ENCODE measurements at places on chromosomes 13 and 19. TPM values are rescaled to one million over a fixed set of nuclear protein-coding genes. Genes with fewer than 3 reads are reported as not detected.
A peak's percentile ranks its signal among the peaks of the same experiment; 100 is the strongest.

- no peak for DNase-seq
These were observed 59.3 kb downstream of the OXGR1 start for GRCh38 chr13:96934889-96935489.

GRCh38 chr13:36084131-36084530 lies 47.1 kb downstream of the DCLK1 start:
- DNase-seq: no peak

DNA sequence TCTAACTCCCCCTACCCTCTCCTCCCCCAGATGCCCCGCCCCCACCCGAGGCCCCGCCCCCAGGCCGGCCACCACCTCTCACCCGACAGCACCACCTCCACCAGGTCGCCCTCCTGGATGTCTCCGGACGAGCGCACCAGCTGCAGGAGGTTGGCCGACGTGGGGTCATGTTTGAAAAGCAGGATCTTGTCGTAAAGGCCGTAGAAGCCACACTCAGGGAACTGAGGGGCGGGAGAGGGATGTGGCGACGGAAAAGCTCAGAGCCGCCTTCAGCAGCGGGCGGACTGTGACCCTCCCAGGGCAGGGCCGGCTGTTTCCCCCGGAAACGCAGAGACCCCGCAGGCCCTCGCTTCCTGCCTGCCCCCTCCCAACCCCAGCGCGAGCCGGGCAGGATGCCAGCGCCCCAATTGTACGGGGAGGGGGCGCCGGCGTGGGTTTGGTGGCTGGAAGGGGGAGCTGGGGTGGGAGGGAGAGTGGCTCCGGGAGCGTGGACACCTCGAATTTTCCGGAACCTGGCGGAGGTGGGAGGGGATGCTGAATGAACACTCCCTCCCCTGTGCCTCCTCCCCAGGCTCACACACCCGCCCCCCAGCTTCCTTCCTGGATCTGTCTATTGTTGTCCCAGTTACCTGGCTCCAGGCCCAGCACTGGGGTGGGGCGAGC lies 3.0 kb downstream of the PRKD2 start:
- DNase-seq: peak; percentile 98

DNA sequence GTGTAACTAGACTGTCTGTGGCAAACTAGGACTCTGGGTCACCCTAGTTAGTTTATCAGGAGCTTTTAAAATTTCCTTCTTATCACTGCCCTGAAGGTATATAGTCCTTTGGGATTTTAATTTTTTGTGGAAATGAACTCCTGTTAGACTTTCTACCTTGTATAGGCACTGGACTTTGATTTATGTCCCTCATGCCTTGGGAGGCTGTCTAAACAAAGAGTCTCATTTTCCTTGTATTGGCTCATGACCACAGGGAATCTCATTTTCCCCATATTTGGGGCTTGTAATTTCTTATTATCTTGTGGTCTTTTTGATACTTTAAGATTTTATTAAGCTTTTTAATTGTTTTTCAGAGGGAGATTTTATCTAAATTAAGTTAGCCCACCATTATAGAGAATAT lies 21.4 kb downstream of the KCTD4 start:
- DNase-seq: no peak

DNA sequence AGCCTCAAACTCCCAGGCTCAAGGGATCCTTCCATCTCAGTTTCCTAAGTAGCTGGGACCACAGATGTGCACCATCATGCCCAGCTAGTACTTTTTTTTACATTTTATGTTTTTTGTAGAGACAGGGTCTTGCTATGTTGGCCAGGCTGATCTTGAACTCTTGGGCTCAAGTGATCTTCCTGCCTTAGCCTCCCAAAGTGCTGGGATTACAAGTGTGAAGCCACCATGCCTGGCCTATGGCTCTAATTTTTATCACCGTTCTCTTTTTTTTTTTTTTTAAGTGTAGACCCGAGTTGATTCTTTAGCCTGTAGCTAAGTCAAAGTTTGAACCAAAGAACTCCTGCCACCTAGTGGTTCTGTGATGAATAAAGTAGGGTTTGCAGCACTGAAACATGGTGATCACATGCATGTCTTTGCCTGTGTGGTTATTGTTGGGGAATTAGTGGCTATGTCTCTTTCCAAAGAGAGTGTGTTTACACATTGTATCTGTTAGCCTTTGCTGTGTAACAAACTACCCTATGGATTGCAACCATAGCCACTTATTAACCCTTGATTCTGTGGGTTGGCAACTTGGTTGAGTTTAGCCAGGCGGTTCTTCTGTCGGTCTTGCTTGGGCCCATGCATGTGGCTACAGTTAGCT lies 11.6 kb downstream of the NFILZ start:
- DNase-seq: no peak

DNA sequence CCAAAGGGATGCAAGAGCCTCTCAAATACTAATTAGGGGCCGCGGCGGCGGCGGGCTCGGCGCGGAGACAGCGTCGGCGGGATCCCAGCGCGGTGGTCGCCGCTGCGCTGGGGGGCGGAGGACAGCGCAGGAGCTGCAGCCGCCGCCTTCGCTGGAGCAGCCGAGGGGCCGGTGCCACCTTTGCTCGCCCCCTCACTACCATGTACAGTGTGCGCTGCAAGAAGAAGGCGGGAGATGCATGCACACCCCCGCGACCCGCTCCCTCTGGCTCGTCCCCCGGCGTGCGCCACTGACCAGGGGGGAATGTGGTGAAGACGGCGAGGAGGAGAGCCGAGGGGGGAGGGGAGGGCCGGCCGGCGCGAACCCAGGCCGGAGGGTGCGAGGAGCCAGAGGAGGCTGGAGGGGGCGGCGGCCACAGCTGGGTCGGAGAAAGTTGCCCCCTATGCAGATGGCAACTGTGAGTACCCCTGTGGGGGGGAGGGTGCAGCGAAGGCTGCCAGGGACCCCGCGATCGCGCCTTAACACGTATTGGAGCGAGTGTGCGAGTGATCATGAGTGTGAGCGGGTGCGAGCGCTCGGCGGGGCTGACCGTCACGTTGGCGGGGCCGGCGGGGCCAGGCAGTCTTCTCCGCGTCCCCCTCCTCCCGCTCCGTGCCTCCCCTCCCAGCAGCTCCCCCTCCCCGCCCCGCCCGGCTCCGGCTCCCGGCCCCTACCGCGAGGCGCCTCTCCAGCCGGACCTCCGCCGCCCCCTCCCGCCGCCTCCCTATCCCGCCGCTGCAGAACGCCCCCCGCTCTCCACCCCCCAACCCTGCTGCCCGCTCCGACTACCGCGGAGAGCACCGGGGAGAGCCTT lies 808 bp downstream of the SLITRK5 start:
- DNase-seq: no peak

GRCh38 chr13:28538932-28539331 lies 44.0 kb upstream of the FLT1 start:
- DNase-seq: no peak

DNA sequence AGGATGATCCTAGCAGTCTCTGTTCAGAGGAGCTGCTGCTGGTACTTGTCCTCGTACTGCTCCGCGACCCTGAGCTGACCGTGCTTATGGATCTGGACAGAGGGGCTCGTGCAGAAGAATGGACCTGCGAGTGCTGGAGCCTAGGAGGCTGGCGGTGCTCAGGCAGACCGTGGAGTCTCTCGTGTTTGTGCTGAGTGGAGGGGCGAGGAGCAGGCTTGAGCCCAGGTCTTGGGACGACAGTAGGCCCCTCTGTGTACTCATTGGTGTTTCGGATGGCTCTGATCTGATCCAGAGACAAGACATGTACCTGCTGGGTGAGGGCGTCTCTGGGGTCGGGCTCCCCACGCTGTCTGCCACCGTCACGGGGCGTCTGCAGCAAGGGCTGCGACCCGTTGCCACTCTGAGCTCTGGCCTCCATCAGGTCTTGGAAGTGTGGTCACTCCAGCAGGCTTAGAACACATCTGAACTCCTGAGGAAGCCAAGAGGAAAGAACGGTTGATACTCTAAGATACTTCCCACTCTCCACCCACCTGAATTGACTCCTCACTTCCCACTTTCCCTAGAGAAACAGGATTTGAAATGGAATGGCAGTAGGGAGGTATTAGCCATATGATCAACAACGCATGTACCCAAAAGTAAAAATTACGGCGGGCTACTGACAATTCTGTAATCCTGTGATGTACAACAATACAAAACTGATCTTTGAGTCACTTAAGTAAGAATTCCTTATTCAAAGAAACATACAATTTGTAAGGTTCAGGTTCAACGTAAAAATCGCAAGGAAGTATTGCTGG lies 3.4 kb downstream of the SPRY2 start:
- peak; percentile 86 for DNase-seq

DNA sequence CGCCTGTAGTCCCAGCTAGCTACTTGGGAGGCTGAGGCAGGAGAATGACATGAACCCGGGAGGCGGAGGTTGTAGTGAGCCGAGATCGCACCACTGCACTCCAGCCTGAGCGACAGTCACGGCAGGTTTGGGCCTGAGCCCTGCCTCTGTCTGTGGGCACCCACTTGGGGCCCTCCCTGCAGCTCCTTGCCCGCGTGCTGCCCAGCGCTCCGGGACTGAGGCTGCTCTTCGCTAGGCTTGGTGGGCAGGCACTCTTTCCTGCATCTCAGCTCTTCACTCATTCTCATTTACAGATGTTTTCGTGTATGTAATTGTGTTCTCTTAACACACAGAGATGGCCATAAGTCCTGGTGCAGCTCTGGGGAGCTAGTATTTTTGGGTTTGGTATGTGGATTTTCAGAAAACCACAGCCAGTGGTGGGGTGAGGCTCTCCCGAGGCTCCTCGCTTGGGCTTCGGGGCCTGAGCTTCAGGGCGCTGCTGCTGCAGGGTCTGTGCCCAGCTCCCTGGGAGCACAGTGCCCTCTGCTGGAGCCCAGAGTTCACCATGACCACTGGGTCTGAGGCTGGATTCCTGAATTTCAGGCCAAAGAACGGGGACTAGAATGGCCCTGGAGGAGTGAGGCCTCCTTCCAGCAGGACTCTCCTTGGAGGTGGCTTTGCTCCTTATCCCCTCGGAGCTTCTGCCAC lies 15.2 kb downstream of the UPF1 start:
- peak; percentile 95 for DNase-seq

GRCh38 chr19:39017026-39017425 lies 15.3 kb downstream of the FBXO27 start:
- DNase-seq: no peak

GRCh38 chr13:95547531-95548167 lies 4.9 kb upstream of the CLDN10 start:
- DNase-seq: no peak

GRCh38 chr13:88115976-88116375 lies 444.8 kb downstream of the SLITRK5 start:
- no peak for DNase-seq

GRCh38 chr13:21326155-21327031 lies 132.7 kb downstream of the ZDHHC20 start:
- DNase-seq: no peak

LMTK3 gene
- total RNA-seq: 5.3 TPM

ZSCAN1 gene
- total RNA-seq: not detected

SBNO2 gene
- 54.8 TPM for total RNA-seq

STOML3 gene
- total RNA-seq: not detected

C5AR2 gene
- 3.5 TPM for total RNA-seq

PSG2 gene
- not detected for total RNA-seq

RFPL4A gene
- not detected for total RNA-seq

SYCN gene
- total RNA-seq: not detected

PLPP2 gene
- 114 TPM for total RNA-seq

Measured in lower leg skin (tissue), 4 donors.